Esophagus squamous epithelium (tissue), 5 donors: ENCODE measurements at places on chromosomes 2 and 18.

DNA sequence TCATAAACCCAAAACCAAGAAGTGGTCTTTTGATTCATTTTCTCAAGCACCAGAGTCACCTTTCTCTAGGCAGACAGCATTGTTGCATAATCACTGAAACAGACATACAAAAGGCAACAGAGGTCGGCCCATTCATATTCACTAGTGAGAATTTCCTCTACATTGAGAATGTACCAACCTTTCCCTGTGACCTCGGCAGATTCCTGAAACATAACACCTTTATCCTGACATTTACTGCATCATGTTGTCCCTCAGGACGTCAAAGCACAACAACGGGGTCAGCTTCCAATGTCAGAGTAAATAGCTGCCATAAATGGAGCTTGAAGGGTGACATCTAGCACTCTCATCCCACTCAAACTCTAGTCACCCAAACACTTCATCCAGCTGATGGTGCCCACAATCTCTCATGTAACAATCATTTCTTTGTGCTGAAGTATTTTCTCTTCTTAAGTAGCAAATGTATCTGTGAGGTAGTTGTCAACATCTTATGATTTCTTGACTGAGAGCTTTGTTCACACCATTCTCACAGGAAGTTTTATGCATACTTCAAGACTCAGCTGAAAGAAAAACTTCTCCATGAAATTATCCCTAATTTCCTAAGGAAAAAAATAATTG lies 802.6 kb upstream of the CHAC2 start:
- DNase-seq, result no peak

- no peak for DNase-seq
Measured at GRCh38 chr2:216696751-216697560, 1.6 kb upstream of the IGFBP5 start.

- DNase-seq, result no peak
Measured at GRCh38 chr2:19124135-19124534, 234.3 kb downstream of the OSR1 start.

DNA sequence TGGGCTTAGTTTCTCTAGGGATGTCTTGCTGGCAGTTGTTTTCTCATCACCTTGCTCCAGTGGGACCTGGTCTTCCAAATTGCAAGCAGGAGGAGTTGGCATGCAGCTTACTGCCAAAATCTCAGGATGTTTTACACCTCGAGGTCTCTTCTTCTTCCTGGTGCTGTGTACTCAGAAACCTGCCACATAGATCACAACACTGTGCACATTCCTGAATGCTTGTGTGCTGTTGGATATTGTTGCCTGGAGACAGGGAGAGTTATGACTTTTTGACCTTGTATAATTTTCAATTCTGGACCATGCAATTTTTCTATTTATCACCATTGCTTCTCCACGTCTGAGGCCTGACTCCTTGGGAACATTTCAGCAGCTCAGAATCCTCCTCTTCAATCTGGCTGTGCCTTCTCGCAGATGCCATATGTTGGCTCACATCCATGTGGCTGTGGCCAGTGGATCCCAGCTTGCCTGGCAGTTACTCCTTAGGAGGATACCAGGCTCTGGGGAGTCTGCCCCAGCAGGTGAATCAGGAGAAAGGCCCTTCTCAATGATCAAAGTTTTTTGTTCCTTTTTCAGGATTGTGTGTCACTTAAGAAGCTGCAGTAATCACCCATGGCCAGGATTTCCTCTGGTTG lies 489.3 kb downstream of the TSN start:
- no peak for DNase-seq

GRCh38 chr2:233225230-233226068 lies 26.0 kb upstream of the ATG16L1 start:
- no peak for DNase-seq

GRCh38 chr2:160889439-160890170 lies 270.6 kb upstream of the TANK start:
- no peak for DNase-seq

- no peak for DNase-seq
Measured at GRCh38 chr2:64952511-64953482, 36.4 kb upstream of the SLC1A4 start.

DNA sequence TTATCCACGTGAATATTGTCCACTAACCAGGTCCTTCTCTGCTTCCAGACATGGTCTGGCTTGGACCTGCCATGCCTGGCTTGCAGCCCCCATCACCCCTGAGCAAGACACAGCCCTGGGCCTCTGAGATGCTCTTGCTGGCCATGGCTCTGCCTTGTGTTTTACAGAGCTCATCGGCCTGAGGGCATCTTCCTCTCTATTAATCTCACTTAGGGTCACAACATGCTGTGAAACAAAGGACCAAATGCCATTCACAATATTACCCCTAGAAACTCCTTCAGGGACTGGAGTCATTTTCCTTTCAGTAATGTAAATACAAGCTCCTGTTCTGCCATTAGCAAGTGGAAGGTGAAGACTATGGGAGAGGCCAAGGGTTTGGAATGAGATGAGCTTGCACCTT lies 6.8 kb upstream of the TPO start:
- DNase-seq, result no peak

GRCh38 chr2:186592137-186592875 lies 2.5 kb downstream of the ITGAV start:
- no peak for DNase-seq

DNA sequence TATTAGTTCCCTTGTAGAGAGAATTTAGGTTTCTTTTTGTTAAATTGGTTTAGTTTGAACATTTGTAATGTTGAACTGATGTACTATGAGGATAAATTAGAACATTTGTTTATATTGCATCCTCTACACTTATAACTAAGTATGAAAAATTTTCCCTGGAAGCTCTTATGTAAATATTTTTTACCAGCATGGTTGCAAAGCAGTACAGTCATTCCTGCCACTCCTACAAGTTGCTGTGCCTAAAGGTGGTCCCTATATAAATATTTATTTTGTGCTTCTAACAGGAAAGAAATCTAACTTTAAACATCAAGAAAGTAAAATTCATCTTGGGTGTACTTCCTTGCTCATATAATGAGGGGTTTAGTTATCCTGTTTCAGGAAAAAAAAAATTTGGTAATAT lies 14.2 kb downstream of the TWSG1 start:
- no peak for DNase-seq

DNA sequence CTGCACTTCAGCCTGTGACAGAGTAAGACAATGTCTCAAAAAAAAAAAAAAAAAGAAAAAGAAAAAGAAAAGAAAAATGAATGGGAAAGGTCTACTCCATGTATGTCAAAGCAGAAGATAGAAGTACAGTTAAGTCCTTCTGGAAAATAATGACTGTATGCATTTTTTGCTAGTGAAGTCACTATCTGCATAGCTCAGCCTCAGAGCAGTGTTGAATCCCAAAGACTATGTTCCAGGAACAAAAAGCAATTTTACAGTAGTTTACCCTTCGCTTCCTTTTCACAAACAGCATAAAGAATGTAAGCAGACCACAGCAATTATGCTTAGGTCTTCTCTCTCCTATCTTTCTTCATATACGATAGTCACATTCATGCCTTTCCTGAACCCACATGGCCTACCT lies 497.4 kb downstream of the CMPK2 start:
- no peak for DNase-seq

DNA sequence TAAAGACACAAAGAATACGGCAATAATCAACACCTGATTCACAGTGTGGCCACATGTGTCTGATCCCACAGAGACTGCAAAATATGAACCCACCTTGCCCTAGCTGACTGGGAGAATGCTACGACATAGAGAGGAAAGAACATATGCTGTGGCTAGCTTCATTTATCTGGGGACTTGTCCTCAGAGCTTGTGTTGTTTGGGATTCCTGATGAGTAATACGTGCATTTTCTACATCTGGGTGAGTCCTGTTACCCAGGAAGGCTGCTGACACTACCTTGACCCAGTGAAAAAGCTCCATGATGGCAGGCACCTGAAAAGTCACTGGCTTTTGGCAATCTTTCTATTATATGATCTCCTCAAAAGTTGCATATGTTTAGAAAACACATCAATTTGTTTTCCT lies 427.7 kb upstream of the LYPD1 start:
- no peak for DNase-seq

DNA sequence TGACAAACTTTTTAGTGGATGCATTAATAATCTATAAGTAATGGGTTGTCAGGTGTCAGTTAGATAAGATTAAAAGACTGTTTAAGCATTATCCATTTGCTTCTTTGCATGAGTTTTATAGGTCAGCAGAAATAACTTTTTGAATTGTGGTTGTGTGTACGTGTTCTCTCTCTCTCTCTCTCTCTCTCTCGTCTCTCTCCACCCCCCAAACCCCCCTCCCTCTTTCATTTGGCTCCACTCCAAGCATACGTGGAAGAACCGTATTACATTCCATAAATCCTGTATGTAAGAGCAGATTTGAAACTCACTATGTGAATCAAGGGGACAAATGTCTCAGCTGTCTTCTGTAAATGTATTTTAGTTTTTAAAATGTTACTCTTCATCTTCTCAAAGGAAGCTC lies 120.2 kb downstream of the MEIS1 start:
- no peak for DNase-seq

DNA sequence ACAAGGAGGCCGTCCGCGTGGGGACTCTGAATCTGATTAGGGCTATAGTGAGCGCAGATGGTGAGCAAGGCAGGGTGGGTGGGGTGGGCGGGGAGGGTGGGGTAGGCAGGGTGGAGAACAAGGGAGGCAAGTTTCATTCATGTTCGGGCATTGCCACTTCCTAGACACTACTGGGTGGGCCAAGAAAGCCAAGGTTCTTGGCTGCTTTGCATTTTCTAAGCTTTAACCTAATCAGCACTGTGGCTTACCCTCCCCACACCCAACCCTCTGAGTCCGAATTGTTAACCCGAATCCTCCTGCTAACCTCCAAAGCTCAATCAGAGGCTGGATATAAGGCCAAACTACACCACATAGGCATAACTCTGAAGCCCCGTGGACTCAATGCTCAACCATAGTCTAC lies 18.1 kb downstream of the MROH2A start:
- DNase-seq, result no peak

DNA sequence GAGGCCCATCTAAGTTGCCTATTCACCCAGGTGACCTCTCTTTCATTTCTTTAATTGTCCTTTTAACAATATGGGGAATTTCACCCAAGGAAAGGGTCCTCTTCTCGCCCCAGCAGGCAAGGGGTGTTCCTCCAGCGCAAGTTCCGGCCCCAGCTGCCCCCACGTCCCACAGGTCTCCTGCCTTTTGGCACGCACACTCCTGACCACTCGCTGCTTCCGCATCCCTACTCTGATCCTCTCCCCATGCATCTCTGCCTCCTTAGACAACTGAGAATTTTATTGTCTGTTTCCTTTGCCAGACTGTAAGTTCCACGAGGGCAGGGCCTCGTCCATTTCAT lies 684 bp upstream of the ARPC2 start:
- DNase-seq, result no peak

DNA sequence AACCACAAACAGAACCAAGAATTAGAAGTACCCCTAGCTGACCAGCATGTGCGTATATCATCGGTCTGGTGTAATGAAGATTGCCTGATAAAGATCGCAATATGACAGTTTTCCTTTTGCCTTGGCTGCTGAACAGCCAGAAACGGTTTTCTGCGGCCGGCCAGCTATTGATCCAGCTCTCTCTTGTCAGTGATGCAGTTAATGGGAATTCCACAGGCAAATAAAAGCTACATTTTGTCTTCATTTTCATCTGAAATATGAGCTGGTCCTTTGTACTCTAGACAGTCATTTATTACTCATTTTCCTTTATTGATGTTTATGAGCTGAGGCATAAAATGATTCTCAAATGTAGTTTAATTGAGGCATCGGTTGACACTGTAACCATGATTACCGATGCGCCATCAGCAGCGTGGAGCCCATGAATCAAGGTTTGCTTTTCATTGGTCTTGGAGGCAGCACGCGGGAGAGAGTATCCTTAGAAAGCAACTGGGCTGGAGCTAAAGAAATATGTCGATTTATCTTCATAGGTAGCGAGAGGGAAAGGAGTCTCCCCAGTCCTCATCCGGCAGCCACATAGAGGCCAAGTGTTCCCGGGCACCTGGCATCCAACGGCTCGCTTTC lies 535.2 kb downstream of the GALR1 start:
- DNase-seq, result no peak

- DNase-seq, result no peak
Measured at GRCh38 chr2:29223257-29223656, 108.0 kb downstream of the CLIP4 start.

- DNase-seq, result no peak
Measured at GRCh38 chr2:2714408-2714807, 383.3 kb upstream of the MYT1L start.

GRCh38 chr2:66344087-66344663 lies 90.8 kb upstream of the MEIS1 start:
- DNase-seq, result no peak

GRCh38 chr2:175399326-175399725 lies 217.8 kb upstream of the ATP5MC3 start:
- DNase-seq, result no peak

DNA sequence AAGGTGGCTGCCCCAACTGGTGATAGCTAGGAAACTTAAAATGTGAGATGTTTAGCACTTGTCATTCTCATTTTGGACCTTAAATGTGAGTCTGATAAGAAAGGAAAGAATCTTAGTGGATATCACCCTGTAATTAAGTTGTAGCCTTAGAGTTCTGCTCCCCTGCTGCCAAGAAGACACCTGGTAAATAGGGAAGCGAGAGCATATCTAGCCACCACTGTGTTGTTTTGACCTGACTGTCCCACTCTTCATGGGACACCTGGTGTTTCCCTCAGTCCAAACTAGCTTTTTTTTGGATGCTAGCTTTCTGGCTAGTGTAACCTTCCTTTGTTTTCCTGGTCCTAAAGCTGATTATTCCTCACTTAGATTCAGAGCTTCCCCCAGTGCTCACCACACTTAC lies 357.6 kb downstream of the RAD51AP2 start:
- no peak for DNase-seq

GRCh38 chr2:166841152-166841551 lies 47.1 kb upstream of the XIRP2 start:
- no peak for DNase-seq

DNA sequence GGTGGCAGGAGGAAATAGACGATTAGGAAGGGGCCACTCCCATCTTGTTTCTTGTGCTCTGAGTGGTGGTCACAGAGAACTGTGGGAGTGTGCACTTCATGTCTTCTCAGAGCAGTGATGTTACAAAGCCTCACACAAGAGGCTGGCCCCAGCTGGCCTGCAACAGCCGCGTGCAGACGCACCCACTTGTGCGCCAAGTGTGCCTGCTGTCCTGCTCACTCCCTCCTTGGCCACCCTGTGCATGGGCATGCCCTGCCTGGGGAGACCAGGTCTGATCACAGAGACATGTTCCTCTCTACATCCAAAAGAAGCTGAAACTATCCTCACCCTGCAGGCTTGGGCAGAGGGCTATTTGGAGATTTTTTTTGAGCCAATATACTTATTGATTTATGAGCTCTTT lies 108.4 kb downstream of the MRO start:
- DNase-seq, result no peak

DNA sequence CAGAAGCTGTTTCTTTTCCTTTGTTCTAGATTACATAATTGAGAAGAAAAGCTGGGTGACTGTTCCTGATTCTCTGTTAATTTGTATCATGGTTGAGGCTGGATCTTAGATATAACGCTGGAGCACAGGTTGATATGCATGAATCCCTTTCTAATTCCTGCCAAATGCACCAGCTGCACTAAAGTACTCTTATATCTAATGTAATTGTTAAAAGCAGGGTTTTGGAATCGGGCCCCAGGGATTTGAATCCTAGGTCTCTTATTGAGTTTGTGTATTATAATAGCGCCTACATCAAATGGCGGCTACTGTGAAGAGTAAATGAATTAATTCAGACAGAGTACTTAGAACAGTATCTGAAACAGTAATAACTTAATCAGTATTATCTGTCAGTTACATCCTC lies 80.4 kb downstream of the MC4R start:
- no peak for DNase-seq

GRCh38 chr2:60268661-60269060 lies 284.8 kb downstream of the BCL11A start:
- DNase-seq, result no peak

GRCh38 chr2:72270556-72271275 lies 123.1 kb upstream of the CYP26B1 start:
- DNase-seq, result no peak
